ENCODE measurements at places on chromosomes 16 and 17.
A peak's percentile ranks its signal among the peaks of the same experiment; 100 is the strongest.

DNA sequence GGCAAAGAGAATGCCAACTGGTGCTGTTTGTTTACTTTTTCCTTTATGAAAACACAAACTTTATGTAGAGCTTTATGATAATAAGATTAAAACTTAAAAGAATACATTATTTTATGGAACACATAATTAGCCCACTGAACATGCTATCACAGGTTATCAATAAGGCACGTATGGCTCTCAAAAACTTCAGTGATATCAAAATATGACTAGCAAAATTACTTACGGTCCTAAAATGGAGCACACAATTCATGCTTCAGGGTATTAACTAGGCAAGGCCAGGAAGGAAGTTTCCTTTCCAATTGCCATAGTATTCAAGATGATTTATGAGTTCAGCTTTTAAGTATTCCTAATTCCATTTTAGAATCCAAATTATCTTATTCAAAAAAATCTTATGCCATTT, 3.6 kb downstream of the RNF43 start:
- no peak for DNase-seq

DNA sequence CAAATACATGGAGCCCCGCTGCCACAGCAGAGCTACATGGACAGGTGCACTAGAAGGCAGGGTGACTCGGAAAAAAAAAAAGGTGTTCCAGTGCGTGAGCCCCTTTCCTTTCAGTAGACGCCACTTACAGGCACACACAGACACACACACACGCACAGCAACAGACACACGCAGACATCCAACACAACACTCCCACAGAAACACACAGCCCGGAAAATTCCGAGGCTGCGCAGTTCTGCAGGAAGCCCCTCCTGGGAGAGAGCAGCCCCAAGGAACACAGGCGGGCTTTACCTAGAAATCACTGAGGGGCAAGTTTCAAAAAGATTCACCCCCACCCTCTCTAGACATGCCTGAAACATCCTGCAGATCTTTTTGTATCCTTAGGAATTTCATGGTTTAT, 136.0 kb upstream of the WSB1 start:
- DNase-seq = no peak

DNA sequence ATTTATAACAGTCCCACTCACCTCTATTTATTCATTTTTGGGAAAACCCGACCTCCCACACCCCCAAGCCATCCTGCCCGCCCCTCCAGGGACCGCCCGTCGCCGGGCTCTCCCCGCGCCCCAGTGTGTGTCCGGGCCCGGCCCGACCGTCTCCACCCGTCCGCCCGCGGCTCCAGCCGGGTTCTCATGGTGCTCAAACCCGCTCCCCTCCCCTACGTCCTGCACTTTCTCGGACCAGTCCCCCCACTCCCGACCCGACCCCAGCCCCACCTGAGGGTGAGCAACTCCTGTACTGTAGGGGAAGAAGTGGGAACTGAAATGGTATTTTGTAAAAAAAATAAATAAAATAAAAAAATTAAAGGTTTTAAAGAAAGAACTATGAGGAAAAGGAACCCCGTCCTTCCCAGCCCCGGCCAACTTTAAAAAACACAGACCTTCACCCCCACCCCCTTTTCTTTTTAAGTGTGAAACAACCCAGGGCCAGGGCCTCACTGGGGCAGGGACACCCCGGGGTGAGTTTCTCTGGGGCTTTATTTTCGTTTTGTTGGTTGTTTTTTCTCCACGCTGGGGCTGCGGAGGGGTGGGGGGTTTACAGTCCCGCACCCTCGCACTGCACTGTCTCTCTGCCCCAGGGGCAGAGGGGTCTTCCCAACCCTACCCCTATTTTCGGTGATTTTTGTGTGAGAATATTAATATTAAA, 638 bp upstream of the TMEM88 start:
- no peak for DNase-seq

DNA sequence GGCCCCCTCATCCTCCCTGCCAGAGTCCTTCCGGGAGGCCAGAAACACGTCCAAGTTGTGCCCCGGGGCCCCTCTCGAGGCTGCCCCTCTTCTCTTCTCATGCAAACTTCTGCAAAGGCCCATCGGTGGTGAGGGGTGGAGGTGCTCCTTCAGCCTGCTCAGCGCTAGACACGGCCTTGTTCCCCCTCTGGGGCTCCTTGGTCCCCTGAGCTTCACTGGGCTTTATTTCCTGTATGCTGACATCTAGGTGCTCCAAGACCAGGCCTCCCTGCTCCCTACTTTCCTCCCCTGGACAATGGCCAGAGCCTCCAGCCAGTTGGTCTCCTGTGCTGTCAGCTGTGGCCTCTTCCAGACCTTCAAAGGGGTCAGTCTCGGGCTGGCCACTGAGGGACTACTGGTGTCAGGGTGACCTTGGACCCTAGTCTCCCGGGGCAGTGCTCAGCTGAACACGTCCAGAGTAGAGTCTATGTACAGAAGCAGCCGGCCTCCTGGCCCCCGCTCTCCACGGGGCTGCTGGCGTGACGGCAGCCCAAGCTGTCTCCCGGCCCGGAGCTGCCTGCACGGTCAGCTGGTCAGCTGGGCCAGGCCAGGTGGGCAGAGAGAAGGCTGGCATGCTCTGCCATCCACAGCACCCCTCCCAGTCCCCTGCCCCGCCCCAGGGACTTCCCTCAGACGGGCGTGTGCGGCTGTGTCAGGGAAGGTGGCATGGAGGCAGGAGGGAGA, 1.7 kb upstream of the PRR35 start:
- DNase-seq = no peak

DNA sequence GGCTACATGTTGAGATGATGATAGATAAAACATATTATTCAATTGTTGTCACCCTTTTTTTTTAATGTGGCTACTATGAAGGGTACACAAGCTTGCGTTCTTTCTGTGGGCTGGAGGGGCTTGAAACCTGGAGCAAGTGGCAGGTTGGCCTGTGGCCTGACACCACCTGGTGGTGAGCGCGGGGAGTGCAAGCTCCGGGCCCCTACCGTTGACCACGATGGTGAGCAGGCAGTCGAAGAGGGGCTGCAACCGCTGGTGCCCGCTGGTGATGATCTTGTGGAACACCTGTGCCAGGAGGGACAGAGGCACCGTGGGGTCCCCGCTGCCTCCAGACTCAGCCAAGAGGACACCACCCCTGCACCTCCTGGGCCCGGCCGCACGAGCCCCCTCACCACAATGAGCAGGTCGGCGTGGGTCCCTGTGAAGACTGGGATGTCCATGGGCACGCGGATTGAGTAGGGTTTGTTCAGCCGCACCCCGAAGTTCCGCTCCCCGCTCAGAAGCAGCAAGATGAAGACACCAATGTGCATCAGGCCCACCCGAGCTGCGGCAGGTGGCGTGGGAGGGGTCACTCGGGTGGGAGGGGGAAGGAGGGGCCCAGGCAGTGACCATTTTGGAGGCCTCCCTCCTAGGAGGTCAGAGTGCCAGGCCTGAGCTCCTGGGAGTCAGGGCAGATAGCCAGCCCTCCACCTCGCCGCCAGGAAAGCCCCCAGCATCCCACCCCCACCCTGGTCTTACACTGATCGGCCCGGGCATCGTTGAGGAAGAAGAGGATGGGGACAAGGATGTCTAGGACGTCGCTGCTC, 14.4 kb downstream of the HID1 start:
- peak; percentile 75 for DNase-seq

DNA sequence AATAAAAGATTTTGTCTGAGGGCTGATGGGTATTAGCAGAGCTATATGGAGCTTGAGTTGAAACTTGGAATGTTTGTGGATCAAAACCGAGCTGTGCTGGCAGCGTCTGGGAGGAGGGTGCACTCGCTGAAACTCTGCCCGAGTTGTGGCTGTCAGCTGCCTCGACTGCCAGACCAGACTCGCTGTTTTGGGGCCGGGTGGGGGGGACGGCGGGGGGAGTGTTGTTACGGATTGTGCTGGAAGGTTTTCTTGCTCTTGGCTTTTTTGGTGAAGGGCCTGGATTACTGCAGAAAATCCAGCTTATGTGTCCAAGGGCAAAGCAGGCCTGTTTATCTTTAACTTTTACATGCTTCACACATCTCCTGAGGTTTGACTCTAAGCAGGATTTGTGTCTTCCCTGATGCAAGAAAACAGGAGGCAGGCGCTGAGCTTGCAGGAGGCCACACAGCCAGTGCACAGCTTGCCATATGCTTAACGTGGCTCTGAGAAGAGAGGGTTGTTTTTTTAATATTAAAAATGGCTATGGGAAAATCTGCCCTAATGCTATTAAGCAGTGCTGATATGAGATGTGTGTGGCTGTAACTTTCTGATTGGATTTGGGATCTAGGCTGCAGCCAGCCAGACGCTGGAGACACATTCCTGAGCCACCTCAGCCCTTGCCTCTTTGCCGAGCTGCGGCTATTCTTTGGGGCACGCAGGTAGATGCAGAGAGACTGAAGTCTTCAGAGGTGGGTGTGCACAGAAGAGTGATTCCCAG, 20.5 kb upstream of the RPTOR start:
- DNase-seq = no peak

- DNase-seq = no peak
Measured at GRCh38 chr17:74473294-74473693, 6.9 kb downstream of the CD300A start.

GRCh38 chr17:41781404-41782110, 5.0 kb downstream of the JUP start:
- DNase-seq = no peak

DNA sequence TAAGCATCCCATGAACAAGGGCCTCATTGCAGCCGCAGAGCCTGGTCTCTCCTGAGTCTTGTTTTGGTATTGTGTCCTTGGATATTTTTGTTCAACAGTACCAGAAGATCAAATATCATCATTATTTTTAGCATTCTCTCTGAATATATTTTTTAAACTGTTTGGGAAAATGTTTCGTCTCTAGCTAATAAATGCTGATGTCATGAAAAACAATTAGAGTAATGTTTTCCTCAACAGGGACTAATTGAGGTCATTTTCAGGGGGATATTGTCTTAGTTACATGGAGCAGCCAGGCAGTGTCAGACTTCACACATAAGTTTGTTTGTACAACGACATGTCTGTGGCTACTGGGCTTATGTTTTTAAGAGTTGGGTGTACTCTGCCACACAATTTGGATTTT, 805.3 kb upstream of the SOX9 start:
- DNase-seq = no peak

- no peak for DNase-seq
Measured at GRCh38 chr17:28404812-28405570, 1.0 kb downstream of the SLC46A1 start.

DNA sequence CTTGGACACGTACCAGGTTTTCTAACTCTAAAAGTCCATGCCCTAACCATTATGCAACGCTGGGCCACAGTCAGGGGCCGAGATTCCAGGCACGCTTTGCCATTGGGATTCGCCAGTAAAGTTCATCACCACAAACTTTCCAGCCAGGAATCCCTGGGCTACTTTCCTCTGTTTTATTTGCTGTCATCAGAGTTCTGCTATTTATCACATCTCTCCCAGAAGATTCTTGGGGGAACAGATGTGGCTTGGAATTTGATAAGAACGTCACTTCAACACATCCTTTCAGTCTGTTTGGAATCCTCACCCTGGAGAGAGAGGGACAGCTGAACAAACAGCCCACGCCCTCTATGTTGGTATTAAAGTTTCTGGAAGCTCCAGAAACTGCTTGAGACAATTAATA, 109.6 kb upstream of the CACNG3 start:
- DNase-seq = no peak

- DNase-seq = no peak
Measured at GRCh38 chr16:68364561-68364998, 53.8 kb downstream of the PRMT7 start.
